ENCODE measurements at places on chromosomes 7 and 10.

DNA sequence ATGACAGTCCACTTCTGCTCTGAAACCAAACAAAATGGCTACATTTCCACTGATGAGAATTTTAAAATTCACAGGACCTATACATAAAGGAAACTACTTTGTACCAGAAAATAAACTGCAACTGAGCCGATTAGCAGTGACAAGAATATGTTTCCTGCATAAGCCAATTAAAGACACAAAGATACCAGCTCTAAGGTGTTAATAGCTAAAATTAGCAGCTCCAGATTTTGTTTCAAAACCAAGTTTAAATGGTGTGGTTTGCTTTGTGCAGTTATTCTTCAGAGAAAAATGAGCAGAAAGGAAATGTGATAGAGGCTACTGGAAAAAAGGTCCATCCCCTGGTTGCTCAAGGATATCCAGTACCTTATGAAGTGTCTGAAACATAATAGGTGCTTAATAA, 123.2 kb downstream of the ANK3 start:
- no peak for DNase-seq

- no peak for DNase-seq
Measured at GRCh38 chr7:142384493-142384922, 126.7 kb upstream of the PRSS58 start.

- no peak for DNase-seq
Measured at GRCh38 chr10:91975438-91975837, 51.9 kb downstream of the BTAF1 start.

GRCh38 chr10:119022846-119023552, 6.5 kb upstream of the NANOS1 start:
- no peak for DNase-seq

DNA sequence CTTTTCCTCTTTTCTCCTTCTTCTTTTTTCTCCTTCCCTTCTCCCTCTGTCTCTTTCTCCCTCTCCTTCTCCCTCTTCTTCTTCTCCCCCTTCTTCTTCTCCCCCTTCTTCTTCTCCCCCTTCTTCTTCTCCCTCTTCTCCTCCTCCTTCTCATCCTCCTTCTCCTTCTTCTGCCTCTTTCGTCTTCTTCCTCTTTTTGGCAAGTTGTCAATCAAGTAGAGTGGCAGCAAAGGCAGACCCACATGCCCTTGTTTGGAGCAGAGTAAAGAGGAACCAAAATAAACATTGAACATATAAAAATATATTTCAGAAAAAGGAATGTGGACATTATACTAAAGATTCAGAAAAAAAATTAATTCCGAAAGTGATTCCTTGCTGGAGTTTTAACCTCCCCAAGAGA, 59.6 kb upstream of the ZNF33B start:
- no peak for DNase-seq

GRCh38 chr7:68200051-68200670, 1203.5 kb downstream of the TYW1 start:
- DNase-seq: no peak

DNA sequence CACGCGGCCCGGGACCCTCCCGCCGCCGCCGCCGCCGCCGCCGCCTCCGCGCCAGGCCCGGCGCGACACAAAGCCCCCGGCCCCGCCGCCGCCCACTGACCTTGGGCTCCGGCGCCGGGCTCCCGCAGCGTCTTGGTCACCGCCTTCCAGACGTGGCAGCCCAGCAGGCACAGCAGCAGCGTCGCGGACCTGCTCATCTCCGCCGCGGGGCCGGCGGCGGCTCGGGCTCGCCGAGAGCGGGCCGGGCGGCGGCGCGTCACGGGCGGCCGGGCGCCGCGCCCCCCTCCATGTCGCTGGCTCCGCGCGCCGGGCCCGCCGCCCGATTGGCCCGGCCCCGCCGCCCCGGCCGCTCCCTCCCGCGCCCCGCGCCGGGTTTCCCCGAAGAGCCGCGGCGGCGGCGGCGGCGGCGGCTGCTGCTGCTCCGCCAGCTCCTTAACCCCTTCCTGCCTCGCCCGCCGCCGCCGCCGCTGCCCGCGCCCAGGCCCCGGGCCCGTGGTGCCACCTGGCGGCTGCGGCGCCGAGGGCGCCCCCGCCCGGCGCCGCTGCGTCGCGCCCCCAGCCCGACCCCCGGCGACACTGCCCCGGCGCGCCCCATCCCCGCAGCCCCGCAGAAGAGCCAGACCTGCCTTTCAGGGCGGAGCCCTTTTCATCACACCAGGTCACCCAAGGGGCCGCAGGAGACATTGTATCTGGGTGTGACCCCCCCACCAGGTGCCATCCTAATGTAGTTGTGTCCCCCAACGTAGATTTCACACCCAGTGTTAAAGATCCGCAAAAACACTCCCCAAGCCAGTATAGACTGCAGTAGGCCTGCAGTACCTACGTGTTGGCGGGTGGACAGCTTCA, at the start of gene FAM171A1:
Gene FAM171A1 (minus strand): TSS at position 434 of the 846 bp plus-strand sequence. CDS start 237 bp downstream, at position 197.
- DNase-seq: peak; percentile 9

GRCh38 chr10:124288928-124289850, 129.5 kb downstream of the OAT start:
- DNase-seq: no peak

GRCh38 chr7:7764520-7765396, 46.4 kb upstream of the RPA3 start:
- no peak for DNase-seq

- DNase-seq: no peak
Measured at GRCh38 chr7:13057462-13058200, 370.2 kb downstream of the ARL4A start.

DNA sequence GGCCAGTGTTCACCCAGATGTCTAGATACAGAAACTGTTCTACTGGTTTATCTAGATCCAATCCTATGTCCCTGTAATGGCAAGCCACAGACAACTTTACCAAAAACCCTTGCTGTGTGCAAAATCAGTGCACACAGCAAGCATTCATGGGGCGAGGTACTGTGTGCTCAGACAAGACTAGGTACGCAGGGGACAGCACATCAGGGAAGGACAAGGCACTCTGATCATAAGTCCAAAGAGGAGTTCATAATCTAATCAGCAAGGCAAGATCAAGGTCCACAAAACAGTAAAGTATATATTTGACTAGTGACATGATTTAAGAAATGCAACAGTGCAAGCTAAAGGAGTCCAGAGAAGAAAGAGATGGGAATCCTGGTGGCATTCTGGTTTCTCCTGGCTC, 25.9 kb downstream of the KCNMA1 start:
- DNase-seq: no peak

- DNase-seq: no peak
Measured at GRCh38 chr7:110623436-110623835, 467.5 kb upstream of the LRRN3 start.

DNA sequence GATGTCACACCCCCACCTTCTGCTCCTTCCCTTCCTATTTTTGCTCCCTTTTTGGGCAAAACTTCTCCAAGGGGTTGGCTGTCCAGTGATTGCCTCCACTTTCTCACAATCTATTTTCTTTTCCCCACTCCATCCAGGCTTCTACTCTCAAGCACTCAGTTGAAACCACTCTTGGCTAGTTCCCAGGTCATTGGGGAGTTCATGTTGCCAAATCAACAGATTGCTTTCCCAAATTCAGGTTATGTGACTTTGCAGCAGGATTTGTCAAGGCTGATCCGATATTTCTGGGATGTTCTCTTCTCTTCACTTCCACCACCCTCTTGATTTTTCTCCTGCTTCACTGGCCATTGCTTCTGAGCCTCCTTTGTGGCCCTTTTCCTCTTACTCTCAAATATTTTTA, 258.7 kb upstream of the SLC26A5 start:
- no peak for DNase-seq

DNA sequence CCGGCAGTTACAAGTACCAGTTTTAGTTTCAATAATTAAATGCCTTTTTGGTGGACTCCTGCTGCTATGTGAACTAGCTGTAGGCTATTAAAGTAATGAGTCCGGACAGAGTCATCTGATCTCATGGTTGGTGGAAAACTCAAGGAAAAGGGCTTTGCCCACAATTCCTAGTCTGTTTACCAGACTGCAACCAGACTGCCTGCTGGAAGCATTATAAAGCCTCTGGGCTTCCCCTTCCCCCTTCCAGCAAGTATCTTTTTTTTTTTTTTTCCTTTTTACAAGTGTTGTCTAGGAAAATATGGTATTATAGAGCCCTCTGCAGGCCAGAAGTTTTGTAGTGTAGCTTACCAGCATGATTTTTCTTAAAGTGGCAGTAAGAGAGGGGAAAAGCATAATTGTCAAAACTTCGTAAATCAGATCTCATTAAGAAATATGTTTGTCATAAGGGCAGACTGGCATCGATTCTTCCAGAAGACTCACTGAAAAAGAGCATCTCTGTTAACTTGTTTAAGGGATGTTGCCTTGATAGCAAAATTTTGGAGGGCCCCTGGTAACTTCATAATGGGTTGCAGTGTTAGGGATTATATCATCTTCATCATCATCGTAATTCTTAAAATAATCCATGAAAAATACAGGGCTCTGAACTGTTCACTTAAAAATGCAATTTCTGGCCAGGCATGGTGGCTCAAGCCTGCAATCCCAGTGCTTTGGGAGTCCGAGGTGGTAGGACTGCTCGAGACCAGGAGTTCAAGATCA, 181.3 kb downstream of the TAX1BP1 start:
- DNase-seq: no peak

DNA sequence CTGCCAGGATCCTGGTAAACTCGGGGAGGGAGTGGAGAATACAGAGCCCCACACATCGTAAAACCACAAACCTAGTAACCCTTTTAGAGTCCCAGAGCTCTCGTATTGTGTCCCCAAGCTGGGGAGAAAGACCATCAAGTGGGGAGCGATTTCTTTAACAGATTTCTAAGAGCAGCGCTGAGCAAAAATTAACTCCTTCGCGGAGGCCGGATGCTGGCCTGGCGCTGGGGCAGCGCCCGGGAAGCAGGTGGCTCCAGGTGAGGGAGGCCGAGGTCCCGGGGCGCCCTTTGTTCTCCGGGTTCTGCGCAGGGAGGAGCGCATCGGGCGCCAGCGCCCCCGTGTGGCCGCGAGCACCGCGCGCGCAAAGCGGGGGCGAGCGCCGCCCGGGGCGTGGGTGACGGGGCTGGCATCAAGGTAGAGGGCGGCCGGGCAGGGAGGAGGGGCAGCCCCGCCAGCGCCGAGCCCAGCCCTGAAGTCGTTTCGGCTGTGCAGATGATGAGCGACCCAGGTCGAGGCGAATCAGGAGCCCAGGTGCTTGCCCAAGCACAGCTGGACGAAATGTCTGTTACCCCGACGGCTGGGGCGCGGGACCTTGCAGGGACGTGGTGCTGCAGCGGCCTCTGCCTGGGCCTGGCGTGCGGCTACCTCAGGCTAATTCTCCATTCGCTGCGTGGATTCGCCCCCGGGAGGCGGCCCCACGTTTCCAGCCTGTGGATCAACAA, 10.4 kb upstream of the FGFR2 start:
- DNase-seq: no peak

- no peak for DNase-seq
Measured at GRCh38 chr7:99137411-99138180, 6.3 kb downstream of the SMURF1 start.

DNA sequence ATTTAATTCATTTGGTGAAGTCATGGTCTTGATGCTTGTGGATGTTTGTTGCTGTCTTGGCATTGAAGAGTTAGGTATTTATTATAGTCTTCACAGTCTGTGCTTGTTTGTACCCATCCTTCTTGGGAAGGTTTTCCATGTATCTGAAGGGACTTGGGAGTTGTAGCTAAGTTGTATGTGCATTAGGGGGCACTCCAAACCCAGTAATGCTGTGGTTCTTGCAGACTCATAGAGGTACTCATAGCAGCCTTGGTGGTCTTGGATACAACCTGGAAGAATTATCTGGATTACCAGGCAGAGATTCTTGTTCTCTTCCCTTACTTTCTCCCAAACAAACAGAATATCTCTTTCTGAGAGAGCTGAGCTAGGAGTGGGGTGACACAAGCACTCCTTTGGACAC, 93.2 kb downstream of the ADCYAP1R1 start:
- no peak for DNase-seq

- DNase-seq: no peak
Measured at GRCh38 chr10:33600381-33600780, 265.9 kb upstream of the NRP1 start.

DNA sequence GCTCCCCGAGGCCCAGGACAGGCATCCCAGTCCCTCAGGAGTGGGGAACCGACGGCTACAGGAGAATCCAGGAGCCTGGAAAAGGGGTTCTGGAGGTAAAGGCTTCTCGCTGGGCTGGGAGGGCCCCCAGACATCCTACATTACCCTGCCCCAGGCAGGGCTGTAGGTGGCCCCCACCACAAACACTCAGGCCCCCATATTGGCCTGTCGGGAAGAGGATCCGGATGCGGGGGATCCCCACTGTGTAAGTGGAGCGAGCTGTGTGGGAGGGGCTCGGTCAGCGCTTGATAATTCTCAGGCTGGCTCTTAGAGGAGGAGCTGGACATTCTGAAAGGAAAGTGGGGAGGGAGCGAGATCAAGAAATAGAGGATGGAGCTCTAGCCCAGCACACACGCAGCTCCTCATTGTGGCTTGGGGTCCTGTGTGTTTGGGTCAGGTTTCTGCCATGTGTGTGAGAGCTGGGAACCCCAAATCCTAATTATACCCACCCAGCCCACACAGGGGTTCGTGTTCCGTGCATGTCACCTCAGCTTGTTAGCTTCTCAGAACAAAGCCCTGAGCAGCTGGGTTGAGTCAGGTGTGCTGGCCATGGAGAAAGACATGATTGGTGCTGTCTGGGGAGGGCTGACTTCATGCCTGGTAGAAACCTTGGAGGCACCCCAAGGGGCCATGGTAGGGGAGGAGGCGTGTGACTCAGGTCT, 49.4 kb downstream of the ZNF467 start:
- no peak for DNase-seq

DNA sequence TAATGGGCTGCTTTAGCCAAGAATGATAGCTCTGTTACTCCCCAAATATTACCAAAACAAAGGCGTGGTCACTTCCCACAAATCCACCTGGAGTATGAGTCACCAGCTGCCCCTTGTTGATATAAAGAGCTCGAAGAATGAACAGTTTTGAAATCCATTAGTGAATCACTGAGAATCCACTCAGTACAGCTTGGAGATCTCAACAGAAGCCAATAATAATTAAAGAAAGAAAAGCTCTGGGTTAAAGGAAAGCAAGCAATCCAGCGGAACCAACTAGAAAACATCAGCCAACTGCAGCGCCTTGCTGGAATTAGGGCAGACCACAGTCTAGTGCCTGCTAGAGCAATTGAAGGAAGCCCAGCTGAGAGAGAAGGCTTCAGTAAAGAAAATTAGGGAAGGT, 576.0 kb upstream of the C7orf33 start:
- DNase-seq: no peak

GRCh38 chr7:158804335-158804734, 25.0 kb downstream of the ESYT2 start:
- DNase-seq: no peak

All from activated CD8-positive, alpha-beta memory T cell treated with anti-CD3 and anti-CD28 coated beads for 4 hours (primary cell).